ENCODE measurements at places on chromosomes 3 and 15. TPM values are rescaled to one million over a fixed set of nuclear protein-coding genes. Genes with fewer than 3 reads are reported as not detected.

The ADCY5 gene
- total RNA-seq, result 25.8 TPM

The LINGO1 gene
- total RNA-seq, result 2.3 TPM

The RHO gene
- total RNA-seq, result not detected

The SAMMSON gene
- total RNA-seq, result not detected

The SAMD7 gene
- total RNA-seq, result not detected

The SPINT1 gene
- total RNA-seq, result 232 TPM

The FAM81A gene
- total RNA-seq, result 2.8 TPM

The NKTR gene
- total RNA-seq, result 55.5 TPM

The SHF gene
- 10.4 TPM for total RNA-seq

The SCN11A gene
- 0.09 TPM for total RNA-seq

The OXTR gene
- 6.0 TPM for total RNA-seq

The NT5DC2 gene
- 20.3 TPM for total RNA-seq

The HEMK1 gene
- total RNA-seq, result 29.3 TPM

The IGSF11 gene
- total RNA-seq, result 5.3 TPM

The FANCD2OS gene
- total RNA-seq, result not detected

The RLBP1 gene
- total RNA-seq, result not detected

DNA sequence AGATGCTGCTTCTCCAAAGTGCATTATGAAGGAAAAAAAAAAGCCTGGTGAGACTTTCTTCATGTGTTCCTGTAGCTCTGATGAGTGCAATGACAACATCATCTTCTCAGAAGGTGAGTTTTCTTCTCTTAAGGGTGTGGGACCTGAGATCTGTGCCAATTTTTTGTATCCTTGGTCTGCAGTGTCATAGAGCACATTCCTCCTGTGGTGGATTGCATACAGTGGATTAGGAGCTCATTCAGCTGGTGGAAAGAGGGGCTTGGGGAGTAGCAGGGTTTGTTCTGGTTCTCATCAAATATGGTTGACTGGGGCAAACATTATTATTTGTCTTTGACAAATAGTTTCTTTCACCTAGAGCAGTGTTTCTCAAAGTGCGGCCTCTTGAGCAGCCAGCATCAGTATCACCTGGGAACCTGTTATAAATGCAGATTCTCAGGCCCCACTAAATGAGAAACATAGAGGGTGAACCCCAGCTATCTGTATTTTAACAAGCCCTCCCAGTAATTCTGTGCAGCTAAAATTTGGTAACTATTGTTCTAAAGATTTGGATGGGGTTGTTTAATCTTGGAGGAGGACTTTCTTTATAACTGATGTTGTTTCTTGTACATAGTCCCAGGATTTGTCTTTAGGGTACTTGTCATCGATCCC, 44.1 kb downstream of the TGFBR2 start:
- no peak for DNase-seq

DNA sequence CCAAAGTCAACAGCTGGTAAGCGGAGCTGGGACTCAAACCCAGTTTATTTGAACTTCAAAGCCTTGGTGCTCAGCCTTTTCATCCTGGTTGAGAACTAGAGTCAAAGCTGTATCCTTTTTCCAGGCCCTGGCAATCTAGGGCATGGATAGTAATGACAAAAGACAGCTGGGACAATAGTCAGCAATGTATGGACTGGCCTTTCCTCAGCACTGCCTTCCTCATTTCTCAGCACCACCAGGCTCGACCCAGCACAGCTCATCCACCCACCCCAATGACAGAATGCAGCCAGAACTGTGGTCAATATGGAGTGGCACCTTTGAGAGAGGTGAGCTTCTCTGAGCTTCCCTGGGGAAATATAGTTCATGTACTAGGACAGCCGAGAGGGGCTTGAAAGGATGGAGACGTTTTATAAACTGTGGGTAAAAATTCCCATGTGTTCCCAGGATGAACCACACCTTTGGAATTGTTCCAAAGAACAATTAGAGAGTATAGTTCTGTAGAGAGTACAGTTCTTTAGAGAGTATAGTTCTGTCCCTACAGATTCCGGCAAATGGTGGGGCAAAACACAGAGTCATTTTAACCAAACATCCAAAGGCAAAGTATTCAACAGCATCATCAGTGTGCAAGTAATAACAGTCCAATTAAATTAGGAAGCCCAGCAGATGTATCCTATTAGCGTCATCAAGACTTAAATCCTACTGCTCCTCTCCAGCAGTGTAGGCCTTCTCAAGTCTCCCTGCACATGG, 30.2 kb upstream of the IREB2 start:
- DNase-seq, result no peak

DNA sequence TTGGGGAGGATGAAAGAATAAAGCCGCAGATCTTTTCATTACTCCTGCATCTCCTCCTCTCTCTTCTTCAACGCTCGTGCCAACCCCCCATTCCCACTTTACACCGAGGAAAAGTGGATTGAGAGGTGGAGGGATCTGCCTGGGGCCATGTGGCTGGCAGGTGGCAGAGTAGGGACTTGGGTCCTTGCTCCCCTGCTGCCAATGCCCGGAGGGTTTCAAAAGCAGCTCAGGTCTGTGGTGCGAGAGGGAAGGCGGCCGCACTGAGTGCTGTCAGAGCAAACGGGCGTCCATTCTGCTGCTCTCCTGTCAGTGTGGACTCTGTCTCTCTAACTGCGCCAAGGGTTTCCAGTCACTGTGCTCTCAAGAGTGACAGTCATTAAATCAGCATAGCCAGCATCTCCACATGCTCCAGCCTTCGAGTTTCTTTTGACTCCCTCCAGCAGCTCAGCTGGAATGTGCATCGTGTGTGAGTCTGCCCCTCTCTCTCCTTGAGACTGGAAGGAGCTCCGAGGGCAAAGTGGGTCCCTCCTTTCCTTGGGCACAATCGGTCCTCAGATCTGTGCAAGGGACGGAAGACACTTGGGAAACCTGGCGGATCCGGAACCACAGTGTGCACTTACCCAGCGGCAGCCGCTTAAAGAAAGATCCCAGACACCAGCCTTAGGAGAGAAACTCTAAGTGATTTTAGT, 68.6 kb downstream of the VGLL4 start:
- no peak for DNase-seq

DNA sequence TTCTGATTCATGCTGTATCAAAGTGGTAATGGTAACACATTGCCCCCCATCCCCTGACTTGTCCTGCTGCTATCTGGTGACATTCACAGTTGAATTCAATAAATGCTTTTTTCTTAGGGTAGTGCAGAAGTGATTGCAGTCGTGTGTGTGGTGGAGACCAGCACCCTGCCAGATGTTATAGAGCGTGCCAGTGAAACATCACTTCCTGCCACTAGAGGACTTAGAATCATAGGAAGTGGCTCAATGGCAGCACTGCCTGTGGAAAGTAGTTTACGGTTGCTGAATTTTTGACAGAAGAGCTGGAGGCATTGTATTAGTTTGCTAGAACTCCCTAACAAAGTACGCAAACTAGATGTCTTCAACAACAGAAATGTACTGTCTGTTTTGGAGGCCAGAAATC, 37.4 kb upstream of the P2RY12 start:
- no peak for DNase-seq

DNA sequence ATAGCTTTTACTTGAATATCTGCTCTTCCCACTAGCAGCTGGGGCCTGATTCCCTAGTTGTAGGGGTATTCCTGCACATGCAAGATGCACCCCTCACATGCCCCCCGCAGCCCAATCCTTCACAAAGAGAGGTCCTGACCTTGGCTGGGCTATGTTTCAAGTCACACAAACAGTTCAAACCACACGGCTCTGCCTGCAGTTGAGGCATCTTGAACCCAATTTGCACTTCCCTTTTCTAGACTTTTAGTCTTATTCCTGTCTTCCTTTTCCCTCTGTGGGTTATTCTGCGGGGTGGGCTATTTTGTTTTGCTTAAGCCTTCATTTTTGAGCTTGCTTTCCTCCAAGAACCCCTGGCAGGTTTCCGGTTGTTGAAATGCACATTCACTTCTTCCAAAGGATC, 13.3 kb upstream of the CCR1 start:
- DNase-seq, result no peak

DNA sequence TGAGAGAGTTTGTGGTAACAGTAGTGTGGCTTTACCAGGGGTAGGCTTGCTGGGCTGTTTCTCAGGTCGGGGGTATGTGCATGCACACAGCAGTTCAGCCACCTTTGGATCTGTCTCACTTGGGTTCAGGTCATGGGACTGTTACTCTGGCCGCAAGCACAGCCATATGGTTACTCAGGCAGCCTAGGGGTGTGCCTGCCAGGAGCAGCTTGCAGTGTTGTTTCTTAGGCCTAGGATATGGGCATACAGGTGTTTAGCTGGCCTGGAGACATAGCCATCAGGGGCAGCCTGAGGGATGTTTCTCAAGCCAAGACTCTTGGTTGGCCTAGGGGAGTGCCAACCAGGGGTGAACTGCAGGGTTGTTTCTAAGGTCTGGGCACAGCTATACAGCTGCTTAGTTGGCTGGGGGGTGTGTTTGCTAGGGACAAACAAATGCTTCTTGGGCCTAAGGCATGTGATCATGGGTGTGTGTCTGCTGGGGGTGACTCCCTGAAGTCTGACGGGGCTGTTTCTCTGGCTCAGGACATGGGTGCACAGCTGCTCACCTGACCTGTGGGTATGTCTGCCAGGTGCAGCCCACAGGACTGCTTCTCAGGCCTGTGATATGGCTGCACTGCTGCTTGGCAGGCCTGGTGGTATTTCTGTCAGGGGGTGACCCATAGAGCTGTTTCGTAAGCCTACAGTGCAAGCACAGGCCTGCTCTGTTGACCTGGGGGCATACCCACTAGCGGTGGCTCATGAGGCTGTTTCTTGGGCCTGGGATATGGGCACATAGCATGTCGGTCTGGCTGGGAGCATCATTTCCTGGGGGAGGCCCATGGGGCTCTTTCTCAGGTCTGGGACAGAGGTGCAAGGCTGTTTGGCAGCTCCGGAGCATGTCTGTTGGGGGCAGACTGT, 168.0 kb upstream of the THRB start:
- DNase-seq, result no peak

GRCh38 chr3:105647047-105647446, 221.8 kb downstream of the CBLB start:
- no peak for DNase-seq

DNA sequence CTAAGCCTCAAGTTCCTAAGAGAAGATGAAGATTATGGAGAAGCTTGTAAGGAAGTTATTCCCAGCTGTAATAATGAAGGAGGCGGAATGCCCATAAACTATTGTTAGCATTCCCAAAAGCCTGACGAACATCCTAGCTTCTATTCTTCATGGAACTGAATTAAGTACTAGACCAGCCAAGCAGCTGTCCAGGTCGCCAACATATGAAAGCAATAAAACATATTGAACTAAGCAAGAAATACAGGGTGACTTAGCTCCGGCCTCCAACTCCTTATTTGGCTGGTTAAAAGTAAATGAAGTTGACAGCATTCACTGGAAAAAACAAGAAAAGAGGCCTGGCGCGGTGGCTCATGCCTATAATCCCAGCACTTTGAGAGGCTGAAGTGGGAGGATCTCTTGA, 174.0 kb upstream of the TPM1 start:
- DNase-seq, result no peak

GRCh38 chr15:95365511-95366107, 964.9 kb upstream of the NR2F2 start:
- DNase-seq, result no peak

DNA sequence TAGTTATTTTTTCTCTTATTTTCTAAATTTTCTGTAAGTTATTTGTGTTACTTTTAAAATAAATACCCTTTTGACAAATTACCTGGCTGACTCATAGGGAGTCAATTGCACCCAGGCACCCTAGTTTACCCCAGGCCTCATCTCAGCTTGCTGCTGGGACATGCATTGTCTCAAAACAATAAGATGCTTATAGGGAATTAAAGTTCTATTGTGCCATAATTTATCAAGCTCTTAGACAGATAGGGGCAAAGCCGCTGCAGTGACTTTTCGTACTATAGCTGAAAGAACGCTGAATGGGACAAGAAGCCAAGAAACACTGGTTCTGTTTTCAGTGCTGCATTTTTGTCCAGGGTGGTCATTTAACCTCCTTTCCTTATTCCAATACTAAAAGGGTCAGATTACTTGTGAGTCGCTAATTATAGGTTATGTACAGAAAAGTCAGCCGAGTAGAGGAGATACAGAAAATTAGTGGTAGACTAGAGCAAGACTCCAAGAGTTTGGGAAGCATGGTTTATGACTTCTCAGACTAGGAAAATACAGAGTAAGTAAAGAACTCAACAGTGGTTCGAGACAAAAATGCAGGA, 50.3 kb downstream of the EXD1 start:
- DNase-seq, result no peak

GRCh38 chr3:39917065-39917773, 107.8 kb downstream of the MYRIP start:
- no peak for DNase-seq

- DNase-seq, result no peak
These were observed 39.2 kb upstream of the GOLIM4 start for GRCh38 chr3:168134931-168135330.

DNA sequence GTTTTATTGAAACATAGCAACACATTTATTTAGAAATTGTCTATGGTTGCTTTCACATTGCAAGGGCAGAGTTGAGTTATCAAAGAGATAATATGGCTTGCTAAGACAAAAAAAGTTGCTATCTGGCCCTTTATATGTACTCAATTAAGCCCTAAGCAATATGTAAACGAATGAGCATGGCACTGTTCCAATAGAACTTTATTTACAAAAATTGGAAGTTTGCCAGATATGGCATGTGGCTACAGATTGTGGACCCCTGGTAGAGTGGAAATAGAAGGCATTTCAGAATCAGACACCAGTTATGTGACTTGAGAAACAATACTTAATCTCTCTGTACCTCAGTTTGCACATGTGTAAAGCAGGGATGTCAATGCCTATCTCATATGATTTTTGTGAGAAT, 515.6 kb upstream of the SGO1 start:
- DNase-seq, result no peak

- no peak for DNase-seq
These were observed 55.1 kb upstream of the RASA2 start for GRCh38 chr3:141431411-141432378.

GRCh38 chr15:46213551-46213950, 578.7 kb downstream of the SQOR start:
- no peak for DNase-seq

- DNase-seq, result no peak
These were observed 6.1 kb upstream of the EIF2B5 start for GRCh38 chr3:184129012-184129411.

DNA sequence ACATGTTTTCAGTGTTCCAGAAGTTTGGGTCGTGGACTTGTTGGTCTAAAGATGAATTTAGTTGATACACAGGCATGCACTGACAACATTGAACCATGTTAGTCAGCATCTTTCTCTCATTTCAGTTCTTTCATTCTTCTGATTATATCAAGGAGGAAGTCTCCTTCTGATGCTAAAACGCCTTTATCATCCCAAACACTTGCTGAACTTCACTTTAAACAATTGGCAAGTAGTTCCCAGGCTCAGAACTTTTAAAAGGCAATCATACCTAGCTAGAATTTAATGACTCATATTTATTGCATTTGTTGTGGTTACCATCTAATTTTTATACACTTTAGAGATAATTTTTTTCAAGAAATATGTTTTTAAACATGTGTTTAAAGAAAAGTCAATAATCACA, 15.9 kb downstream of the LMCD1 start:
- no peak for DNase-seq

GRCh38 chr15:31472636-31473384, 146.2 kb downstream of the KLF13 start:
- no peak for DNase-seq

Measured in mucosa of gallbladder (tissue), 1 donor.